NCI-H1694 (cell line): ENCODE measurements at places on chromosomes 4 and X.

DNA sequence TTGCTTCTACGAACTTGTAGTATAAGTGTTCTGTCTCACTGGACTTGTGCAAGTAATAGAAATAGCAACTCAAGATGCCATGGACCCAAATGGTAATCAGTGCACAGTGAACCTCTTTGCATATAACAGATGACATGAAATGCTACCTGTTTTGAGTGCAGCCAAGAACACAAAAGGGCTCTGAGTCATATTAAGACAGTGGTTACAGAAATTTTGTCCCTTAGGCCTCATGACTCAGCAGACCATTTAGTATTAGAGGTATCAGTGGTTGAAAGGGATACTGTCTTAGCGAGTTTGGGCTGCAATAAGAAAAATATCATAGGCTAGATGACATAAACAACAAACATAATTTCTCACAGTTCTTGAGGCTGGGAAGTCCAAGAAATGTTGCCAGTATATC is 502.9 kb upstream of the PCDH10 start:
- DNase-seq, result no peak

- no peak for DNase-seq
Measured at GRCh38 chr4:15318621-15319348, 109.0 kb upstream of the C1QTNF7 start.

- no peak for DNase-seq
Measured at GRCh38 chr4:140869446-140869845, 113.3 kb upstream of the TBC1D9 start.

- no peak for DNase-seq
Measured at GRCh38 chr4:125131891-125132680, 182.7 kb upstream of the FAT4 start.

GRCh38 chr4:139808808-139809756 is 143.5 kb downstream of the MGST2 start:
- no peak for DNase-seq

GRCh38 chr4:120218981-120219380 is 152.3 kb upstream of the MAD2L1 start:
- no peak for DNase-seq

- DNase-seq, result no peak
Measured at GRCh38 chr4:119858176-119858575, 208.5 kb downstream of the MAD2L1 start.

- DNase-seq, result no peak
Measured at GRCh38 chrX:73214426-73215094, at the start of gene NAP1L2. Gene NAP1L2 (minus strand): TSS chrX:73214851. CDS start chrX:73214492, 359 bp downstream.
